ENCODE measurements at places on chromosomes 11 and 22.

GRCh38 chr22:26953012-26953883 lies 295.9 kb downstream of the MIAT start:
- no peak for DNase-seq

DNA sequence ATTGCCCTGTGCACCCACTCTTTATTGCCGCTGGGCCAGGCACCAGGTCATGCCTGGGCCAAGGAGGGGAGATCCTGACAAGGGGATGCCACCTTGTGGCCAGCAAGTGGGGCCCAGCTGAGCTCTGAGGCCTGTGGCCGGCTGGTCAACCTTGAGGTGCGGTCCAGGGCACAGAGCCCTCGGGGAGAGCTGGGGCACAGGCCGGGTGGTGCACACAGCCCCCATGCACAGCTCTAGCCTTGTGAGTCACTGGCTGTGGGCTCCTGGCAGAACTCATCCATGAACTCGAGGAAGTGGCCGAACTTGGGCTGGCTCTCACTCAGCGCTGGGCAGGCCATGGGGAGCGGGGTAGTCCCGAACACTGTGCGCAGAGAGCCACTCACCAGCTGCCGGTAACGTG lies 94.3 kb downstream of the RNF169 start:
- DNase-seq = no peak

- peak; percentile 12 for DNase-seq
These were observed 678 bp upstream of the RANGAP1 start for GRCh38 chr22:41286639-41287091.

- no peak for DNase-seq
These were observed 14.0 kb downstream of the SAMM50 start for GRCh38 chr22:43969021-43969878.

DNA sequence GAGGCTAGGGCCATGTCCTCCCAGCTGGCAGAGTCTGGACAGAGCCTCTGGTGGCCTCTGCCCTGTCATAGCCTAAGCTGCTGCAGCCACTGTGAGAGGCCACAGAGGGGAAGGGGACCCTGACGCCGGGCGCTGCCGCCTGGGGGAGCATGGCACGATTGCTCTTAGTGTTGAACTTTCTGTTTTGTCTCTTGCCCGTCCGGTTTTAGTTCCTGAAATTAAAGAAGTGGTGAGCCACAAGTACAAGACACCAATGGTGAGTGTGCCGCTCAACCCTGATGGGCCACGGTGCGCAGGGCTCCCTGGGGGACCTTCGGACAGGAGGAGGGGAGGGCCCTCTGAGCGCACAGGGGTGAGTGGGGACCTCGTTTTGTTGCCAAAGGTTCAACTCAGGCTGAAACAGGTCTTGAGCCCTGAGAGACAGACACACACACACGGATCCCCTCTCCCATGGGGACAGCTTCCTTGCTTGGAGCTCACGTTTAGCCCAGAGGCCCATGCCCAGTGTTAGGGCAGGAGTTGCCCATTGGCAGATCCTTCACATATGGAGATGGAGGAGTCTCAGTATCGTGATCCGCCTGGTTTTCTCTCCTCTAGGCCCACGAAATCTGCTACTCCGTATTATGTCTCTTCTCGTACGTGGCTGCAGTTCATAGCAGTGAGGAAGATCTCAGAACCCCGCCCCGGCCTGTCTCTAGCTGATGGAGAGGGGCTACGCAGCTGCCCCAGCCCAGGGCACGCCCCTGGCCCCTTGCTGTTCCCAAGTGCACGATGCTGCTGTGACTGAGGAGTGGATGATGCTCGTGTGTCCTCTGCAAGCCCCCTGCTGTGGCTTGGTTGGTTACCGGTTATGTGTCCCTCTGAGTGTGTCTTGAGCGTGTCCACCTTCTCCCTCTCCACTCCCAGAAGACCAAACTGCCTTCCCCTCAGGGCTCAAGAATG lies 23.8 kb downstream of the MYBPC3 start:
- no peak for DNase-seq

- DNase-seq = no peak
These were observed 56.6 kb upstream of the UBASH3B start for GRCh38 chr11:122598971-122599370.

GRCh38 chr11:114109206-114110090 lies 49.9 kb downstream of the ZBTB16 start:
- DNase-seq = no peak

DNA sequence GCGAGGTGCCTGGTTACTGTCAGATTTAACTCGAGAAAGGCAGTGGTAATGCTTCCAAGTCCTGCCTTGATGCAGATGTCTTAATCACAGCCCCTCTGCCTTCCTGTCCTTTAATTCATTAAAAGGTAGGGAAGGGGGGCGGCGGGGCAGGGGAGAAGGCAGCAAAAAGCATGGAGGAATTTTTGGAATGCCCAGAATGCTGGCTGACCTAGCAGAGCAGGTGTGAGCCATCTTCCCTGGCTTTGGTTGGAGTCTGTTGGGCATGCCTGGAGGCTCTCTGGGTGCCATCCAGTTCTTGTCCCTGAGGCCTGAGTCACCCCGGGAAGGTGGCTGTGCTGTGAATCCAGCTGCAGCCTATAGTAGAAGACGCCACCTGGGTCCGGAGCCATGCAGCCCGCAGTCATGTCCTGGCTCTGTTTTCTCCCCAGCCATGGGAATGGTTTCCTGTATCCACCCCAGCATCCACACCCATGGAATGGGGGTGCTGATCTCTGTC lies 15.6 kb downstream of the KIAA1671 start:
- no peak for DNase-seq

- DNase-seq = no peak
These were observed 277.4 kb upstream of the NARS2 start for GRCh38 chr11:78851878-78852586.

DNA sequence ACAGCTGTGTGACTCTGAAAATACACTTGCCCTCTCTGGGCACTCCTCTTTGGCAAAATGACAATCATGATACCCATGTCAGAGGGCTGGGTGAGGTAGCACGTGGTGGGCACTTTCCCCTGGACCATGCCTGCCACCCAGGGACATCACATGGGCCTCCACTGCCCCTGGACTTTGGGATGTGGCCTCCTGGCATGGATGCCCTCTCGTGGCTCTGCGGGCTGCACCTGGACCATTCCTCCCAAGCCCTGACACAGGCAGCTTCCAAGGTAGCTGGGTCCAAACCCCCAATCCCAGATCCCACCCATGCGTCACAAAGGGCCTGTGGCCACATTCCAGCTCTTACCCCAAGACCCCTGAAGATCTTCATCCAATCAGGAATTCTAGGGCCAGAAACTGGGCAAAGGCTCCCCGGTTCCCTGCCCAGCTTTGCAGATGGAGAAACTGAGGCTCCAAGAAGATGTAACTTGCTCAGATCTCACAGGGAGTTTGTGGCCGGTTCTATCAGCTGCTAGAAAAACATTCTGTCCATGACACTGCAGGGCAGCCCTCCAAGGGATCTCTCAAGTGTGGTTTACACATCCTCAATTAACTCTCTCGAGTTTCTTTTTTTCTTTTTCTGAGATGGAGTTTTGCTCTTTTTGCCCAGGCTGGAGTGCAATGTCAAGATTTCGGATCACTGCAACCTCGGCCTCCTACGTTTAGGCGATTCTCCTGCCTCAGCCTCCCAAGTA lies 35.4 kb upstream of the CYB5R3 start:
- no peak for DNase-seq

- no peak for DNase-seq
These were observed 10.1 kb upstream of the EXT2 start for GRCh38 chr11:44085330-44085729.

DNA sequence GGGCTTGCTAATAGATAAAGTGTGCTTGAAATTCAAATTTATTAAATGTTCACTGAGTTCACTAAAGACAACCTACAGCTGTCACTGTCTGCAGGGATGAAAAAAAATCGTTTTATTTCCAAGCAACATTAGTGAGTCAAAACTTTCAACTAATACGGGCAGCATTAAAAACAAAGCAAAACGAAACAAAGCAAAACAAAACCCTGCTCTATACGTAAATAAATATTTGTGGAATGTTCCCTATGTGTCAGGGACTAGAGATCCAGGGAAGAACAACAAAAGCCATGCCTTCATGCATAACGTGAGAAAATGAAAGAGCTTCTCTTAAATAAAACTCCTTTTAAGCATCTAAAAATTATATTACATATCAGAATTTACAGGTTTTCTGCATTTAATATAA lies 553 bp downstream of the NAALAD2 start:
- DNase-seq = no peak

GRCh38 chr11:66230156-66230555 lies 38.3 kb upstream of the RAB1B start:
- DNase-seq = no peak

DNA sequence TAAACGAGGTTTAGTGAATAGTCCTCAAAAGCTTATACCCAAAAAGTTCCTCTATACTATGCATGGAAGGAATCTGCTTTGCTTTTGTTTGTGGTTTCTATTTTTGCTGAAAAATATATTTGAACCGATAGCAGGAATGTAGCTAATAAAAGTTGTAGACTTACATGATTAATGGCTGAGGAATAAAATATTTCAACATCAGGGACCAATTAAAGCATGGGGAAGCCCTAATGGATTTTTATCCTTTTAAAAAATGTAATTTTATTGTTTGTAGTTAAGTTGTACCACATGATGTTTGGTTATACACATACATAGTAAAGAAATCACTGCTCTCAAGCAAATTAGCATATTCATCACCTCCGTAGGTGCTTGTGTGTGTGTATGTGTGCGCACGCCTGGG lies 295.3 kb upstream of the CNTN5 start:
- DNase-seq = no peak

- DNase-seq = no peak
These were observed 318.5 kb downstream of the JRKL start for GRCh38 chr11:96708219-96708878.
